ENCODE measurements at places on chromosomes 12 and 14.
A peak's percentile ranks its signal among the peaks of the same experiment; 100 is the strongest.

DNA sequence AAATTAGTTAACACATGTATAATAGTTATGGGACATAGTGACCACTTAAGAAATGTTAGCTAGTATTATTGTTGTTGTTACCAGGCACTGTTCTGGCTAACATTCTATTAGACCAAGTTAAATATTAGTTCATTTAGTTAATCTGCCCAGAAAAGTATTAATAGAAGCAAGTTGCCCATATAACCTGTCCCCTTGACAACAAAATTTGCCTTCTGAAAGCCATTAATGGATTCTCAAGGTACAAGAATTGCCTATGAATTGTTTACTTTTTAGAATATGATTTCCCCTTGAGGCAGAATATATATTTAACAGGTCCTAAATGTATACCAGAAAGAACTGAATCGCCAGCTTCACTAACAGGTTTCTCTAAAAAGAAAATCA lies 167.3 kb upstream of the TMCC3 start:
- no peaks in the 10 kb centered on the region for H3K4me1 ChIP-seq
- DNase-seq = no peak
- peaks cover 13% of the 10 kb centered on the region for H3K27me3 ChIP-seq
- H3K4me3 ChIP-seq = no peak overlapping the region
- no peaks in the 10 kb centered on the region for H3K36me3 ChIP-seq

DNA sequence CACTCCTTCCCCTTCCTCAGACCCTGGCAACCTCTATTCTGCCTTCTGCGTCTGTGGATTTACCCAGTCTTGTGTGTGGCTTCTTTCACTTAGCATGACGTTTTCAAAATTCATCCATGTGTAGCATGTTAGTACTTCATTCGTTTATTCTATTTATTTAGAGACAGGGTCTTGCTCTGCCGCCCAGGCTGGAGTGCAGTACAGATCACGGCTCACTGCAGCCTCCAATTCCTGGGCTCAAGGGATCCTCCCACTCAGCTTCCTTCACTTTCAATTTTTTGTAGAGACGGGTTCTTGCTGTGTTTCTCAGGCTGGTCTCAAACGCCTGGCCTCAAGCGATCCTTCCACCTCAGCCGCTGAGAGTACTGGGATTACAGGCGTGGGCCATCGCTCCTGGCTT lies 37.0 kb downstream of the B4GALNT3 start:
- peaks cover 7% of the 10 kb centered on the region for H3K27me3 ChIP-seq
- no peaks in the 10 kb centered on the region for H3K4me1 ChIP-seq
- H3K4me3 ChIP-seq = no peak overlapping the region

GRCh38 chr14:88233915-88234314 lies 89.2 kb downstream of the KCNK10 start:
- H3K4me3 ChIP-seq = no peak overlapping the region
- no peak for DNase-seq
- peaks cover under 1% of the 10 kb centered on the region for H3K27me3 ChIP-seq
- no peaks in the 10 kb centered on the region for H3K4me1 ChIP-seq
- H3K27ac ChIP-seq = no peak overlapping the region
- H3K36me3 ChIP-seq = no peaks in the 10 kb centered on the region

DNA sequence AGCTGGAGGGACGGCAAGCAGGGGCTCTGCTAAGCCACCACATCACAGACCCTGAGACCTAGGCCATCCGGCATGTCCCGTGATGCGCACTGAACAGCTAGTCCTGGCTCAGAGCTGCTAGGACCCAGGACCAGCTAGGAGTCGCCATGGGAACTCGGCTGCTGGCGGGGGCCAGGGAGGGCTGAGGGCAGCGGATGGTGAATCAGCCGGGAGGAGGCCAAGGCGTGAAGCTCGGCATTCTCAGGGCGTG lies 5.1 kb downstream of the AHNAK2 start:
- peaks cover 10% of the 10 kb centered on the region for H3K27me3 ChIP-seq
- H3K4me3 ChIP-seq = no peak overlapping the region
- peaks cover 9% of the 10 kb centered on the region for H3K4me1 ChIP-seq
- H3K27ac ChIP-seq = no peak overlapping the region

DNA sequence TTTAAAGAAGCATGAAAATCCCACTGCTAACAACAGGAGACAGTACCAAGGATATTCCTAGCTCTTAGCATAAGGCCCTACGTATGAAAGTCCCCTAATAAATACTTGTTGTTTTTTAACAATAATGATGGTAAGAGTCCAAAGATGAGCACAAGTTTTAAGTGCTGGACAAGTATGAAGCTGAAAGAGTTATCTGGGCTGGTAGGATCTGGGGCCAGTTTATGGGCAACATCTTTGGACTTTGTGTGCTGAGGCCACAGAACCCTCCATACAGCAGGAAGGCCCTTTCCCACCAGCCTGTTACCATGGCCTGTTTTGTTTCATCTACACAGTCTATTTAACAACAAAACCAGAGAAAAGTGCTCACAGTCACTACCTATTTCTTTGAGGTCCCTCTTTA lies 12.5 kb upstream of the PLXNC1 start:
- no peak overlapping the region for H3K4me3 ChIP-seq
- DNase-seq = no peak
- H3K36me3 ChIP-seq = no peaks in the 10 kb centered on the region
- H3K4me1 ChIP-seq = no peaks in the 10 kb centered on the region
- no peak overlapping the region for H3K27ac ChIP-seq

DNA sequence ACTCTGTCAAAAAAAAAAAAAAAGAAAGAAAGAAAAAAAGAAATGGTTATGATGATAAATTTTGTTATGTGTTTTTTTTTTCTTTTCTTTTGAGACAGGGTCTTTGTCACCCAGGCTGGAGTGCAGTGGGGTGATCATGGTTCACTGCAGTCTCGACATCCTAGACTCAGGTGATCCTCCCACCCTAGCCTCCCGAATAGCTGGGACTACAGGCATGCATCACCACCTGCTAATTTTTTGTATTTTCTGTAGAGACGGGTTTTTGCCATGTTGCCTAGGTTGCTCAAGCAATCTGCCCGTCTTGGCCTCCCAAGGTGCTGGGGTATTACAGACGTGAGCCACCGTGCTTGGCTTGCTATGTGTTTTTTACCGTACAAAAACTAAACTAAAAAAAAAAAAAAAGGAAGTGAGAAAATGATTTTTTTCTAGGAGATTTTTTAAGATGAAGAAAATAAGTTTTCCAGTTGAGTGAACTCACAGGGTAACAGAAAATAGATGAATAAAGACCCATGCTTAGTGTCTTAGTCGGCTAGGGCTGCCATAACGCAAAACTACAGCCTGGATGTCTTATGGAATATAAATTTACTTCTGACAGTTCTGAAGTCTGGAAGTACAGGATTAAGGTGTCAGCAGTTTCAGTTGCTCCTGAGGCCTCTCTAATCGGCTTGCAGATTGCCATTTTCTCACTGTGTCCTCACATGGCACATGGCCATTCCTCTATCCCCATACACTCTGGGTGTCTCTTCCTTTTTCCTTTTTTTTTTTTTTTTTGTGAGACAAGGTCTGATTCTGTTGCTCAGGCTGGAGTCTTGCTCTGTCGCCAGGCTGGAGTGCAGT lies 13.2 kb upstream of the APOF start:
- peaks cover 6% of the 10 kb centered on the region for H3K27me3 ChIP-seq
- H3K36me3 ChIP-seq = no peaks in the 10 kb centered on the region
- peaks cover 5% of the 10 kb centered on the region for H3K4me1 ChIP-seq
- no peak overlapping the region for H3K27ac ChIP-seq

DNA sequence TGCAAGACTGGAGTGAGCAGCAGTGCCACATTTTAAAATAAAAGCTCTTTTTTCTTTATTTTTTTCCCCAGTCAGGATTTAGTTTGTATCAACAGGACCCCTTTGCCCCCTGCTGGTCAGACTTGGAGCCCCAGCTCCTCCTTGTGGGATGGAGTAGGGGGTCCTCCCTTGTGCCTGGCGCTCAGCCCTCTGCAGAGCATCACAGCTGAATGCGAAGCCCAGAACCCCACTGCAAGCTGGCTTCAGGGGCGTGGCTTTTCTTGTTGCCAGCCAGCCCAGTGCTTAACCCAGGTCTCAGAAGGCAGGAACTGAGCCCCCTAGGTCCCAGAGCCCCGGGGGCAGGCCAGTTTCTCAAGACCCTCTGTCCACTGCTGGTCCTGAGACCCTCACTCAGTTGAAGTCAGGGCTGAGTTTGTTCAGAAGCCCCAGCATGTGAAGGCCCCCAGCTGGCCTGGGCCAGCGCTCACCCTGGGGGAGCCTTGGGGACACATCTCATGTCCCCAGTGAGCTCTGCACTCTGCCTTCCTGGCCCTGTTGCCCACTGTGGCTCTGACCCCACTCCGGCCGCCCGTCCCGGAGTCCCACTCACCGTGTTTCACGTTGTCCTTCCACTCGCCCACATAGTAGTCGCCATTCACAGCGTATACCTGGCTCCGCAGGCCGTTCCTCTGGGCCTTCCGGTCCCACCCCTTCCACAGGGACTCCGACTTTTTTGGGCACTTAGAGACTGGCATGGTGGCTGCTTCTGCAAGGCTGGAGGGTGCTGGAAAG lies 519 bp downstream of the MORN3 start:
- no peaks in the 10 kb centered on the region for H3K36me3 ChIP-seq
- H3K27ac ChIP-seq = peak overlapping the region; percentile 70
- no peaks in the 10 kb centered on the region for H3K4me1 ChIP-seq
- no peaks in the 10 kb centered on the region for H3K27me3 ChIP-seq
- DNase-seq = no peak

- no peak overlapping the region for H3K27ac ChIP-seq
- no peaks in the 10 kb centered on the region for H3K27me3 ChIP-seq
- H3K4me1 ChIP-seq = peaks cover 7% of the 10 kb centered on the region
- DNase-seq = no peak
- no peaks in the 10 kb centered on the region for H3K36me3 ChIP-seq
These were observed 266.5 kb downstream of the SEC23A start for GRCh38 chr14:38836539-38836938.

GRCh38 chr12:29008786-29009185 lies 140.3 kb upstream of the FAR2 start:
- no peak overlapping the region for H3K27ac ChIP-seq
- no peak for DNase-seq
- no peaks in the 10 kb centered on the region for H3K4me1 ChIP-seq
- H3K4me3 ChIP-seq = no peak overlapping the region
- no peaks in the 10 kb centered on the region for H3K27me3 ChIP-seq

GRCh38 chr12:99281277-99281676 lies 366.3 kb upstream of the GARIN6 start:
- DNase-seq = no peak
- no peak overlapping the region for H3K4me3 ChIP-seq
- H3K27ac ChIP-seq = no peak overlapping the region
- H3K4me1 ChIP-seq = no peaks in the 10 kb centered on the region

GRCh38 chr12:109735825-109736551 lies 22.4 kb downstream of the FAM222A start:
- H3K4me1 ChIP-seq = peaks cover 39% of the 10 kb centered on the region
- H3K27me3 ChIP-seq = peaks cover 34% of the 10 kb centered on the region
- H3K27ac ChIP-seq = peak overlapping the region; percentile 76
- no peak for DNase-seq
- no peak overlapping the region for H3K4me3 ChIP-seq

DNA sequence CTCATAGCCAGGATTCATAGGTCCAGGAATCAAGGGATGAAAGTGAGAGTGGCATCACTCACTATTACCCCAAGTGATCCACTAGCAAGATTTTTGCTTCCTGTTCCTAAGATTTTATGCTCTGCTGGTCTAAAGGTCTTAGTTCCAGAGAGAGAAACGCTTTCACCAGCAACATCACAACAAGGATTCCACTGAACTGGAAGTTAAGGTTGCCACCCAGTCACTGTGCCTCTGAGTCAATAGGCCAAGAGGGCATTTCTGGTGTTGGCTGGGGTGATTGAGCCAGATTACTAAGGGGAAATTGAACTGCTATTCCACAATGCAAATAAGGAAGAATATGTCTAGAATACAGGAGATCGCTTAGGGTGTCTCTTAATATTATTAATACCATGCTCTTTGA lies 142.5 kb upstream of the ARID2 start:
- no peak overlapping the region for H3K4me3 ChIP-seq
- H3K27me3 ChIP-seq = no peaks in the 10 kb centered on the region
- no peak for DNase-seq
- no peaks in the 10 kb centered on the region for H3K36me3 ChIP-seq
- peaks cover 15% of the 10 kb centered on the region for H3K4me1 ChIP-seq
- no peak overlapping the region for H3K27ac ChIP-seq

- H3K4me3 ChIP-seq = no peak overlapping the region
- H3K36me3 ChIP-seq = no peaks in the 10 kb centered on the region
- peaks cover 27% of the 10 kb centered on the region for H3K27me3 ChIP-seq
- DNase-seq = no peak
- H3K4me1 ChIP-seq = no peaks in the 10 kb centered on the region
- no peak overlapping the region for H3K27ac ChIP-seq
These were observed 127.6 kb downstream of the SLC8A3 start for GRCh38 chr14:70061108-70061507.

DNA sequence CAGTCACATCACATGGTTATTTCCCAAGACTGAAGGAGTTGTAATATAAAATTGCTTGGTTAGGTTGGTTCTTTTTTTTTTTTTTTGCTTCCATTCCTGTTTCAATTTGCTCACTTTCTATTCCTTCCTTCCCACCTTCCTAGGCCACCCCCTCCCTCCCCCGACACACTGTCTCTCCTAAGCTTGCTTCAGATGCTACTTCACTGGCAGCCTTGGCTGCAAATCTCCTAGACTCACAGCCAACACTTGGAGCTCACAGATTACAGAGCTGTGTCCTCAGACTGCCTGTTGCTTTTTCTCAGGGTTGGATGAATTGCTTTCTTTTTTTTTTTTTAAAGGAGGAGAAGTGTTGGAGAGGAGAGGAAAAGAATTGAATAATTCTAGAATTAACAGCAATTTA lies 77.3 kb upstream of the GRIN2B start:
- H3K36me3 ChIP-seq = peaks cover 3% of the 10 kb centered on the region
- no peak for DNase-seq
- H3K27me3 ChIP-seq = peaks cover 13% of the 10 kb centered on the region
- no peak overlapping the region for H3K4me3 ChIP-seq
- no peak overlapping the region for H3K27ac ChIP-seq

- H3K4me3 ChIP-seq = no peak overlapping the region
- no peak overlapping the region for H3K27ac ChIP-seq
- no peak for DNase-seq
These were observed 33.4 kb downstream of the DDX51 start for GRCh38 chr12:132110677-132111076.

DNA sequence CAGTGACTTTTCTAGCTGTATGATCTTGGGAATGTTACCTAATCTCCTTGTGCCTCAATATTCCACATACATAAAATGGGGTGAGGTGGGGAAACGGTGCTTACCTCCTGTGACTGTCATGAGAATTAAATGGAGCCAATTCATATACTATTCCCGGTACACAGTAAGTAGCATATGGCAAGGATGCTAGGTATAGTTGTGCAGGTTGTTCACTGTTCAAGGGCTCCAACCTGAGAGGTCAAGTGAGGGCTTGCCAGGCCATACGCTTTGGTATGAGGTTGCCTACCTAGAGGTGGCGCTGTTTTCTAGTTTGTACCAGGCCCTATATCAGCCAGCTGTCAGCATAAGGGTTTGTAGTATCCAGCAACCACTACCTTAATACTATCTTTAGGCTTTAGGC lies 3.6 kb upstream of the BATF start:
- H3K4me3 ChIP-seq = no peak overlapping the region
- H3K27ac ChIP-seq = no peak overlapping the region
- peaks cover 17% of the 10 kb centered on the region for H3K4me1 ChIP-seq

- peaks cover 18% of the 10 kb centered on the region for H3K4me1 ChIP-seq
- no peak for DNase-seq
- peak overlapping the region; percentile 51 for H3K27ac ChIP-seq
These were observed 25.9 kb downstream of the SYNDIG1L start for GRCh38 chr14:74400031-74400685.

Data from type B pancreatic cell (in vitro differentiated cells).